ENCODE measurements at places on chromosomes 3 and 15.

GRCh38 chr3:143633816-143634215, 214.5 kb downstream of the SLC9A9 start:
- no peak for DNase-seq

DNA sequence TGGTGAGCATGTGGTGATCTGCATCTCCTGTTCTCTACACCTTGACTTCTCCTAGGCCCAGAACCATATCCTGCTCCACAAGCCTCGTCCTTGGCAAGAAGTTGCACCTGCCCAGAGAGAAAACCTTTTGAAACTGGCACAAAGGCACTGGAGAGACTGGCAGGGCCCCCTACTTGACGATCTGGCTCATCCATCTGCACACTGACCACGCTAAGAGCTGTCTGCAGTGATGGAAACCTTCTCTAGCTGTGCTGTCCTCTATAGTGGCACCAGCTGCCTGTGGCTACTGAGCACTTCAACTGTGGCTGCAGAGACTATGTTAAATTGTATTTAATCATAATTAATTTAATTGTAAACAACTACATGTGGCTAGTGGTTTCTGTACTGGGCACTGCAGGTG, 26.2 kb upstream of the SRP14 start:
- DNase-seq, result no peak

GRCh38 chr15:48175126-48175525, 3.0 kb downstream of the MYEF2 start:
- no peak for DNase-seq

- no peak for DNase-seq
Measured at GRCh38 chr15:68644996-68645395, 66.2 kb downstream of the CORO2B start.
